ENCODE measurements at places on chromosomes 4 and X.

DNA sequence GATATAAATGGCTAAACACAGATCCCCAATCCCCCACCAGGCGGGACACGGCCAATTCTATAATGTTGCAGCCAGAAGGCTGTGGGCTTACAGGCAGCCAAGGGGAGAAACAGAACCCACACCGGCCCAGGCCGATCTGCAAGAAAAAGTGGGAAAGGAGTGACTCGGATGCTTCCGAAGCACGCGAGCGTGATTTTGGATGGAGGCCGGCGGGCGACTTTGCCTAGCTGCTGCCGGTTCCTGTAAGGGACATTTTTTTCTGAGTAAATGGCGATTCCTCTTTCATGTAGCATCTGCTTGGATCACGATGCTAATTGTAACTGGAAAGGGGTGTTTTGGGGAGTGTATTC is 470.2 kb downstream of the PCDH19 start:
- no peak for DNase-seq

DNA sequence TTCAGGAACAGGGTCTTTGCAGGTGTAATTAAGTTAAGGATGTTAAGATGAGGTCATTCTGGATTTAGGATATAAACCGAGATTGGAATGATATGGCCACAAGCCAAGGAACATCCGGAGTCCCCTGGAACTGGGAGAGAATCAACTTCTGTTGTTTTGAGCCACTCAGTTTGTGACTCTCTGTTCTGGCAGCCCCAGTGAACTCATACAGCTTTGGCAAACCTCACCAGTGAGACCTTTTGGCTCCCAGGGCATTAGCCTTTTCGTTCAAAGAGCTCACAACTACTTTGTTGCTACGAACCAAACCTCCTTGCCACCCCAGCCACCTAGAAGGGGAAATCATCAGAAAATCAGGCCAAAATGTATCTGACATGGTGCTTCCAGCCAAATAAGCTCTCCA is 80.4 kb downstream of the MTMR1 start:
- no peak for DNase-seq

- peak; percentile 4 for DNase-seq
Observed at GRCh38 chr4:14167876-14168510, 540.5 kb upstream of the BOD1L1 start.

DNA sequence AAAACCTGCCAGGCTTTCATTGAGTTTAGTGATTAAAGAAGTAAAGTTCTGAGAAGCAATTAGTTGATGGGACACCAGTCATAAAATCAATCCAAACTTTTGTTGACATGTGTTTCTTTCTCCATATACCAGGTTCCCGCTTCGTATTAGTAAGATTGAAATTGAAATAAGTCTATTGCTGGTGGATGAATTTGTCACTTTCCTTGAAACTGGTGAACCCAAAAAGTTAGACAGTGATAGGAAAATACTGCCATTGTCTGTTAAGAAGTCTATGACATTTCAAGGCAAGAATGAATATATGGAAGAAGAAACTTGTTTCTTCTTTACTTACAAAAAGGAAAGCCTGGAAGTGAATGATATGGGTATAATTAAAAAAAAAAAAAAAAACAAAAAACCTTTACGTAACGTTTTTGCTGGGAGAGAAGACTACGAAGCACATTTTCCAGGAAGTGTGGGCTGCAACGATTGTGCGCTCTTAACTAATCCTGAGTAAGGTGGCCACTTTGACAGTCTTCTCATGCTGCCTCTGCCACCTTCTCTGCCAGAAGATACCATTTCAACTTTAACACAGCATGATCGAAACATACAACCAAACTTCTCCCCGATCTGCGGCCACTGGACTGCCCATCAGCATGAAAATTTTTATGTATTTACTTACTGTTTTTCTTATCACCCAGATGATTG is at the start of gene CD40LG:
Gene CD40LG (plus strand): TSS at position 482 of the 684 bp plus-strand sequence. CDS start 91 bp downstream, at position 573.
- no peak for DNase-seq

DNA sequence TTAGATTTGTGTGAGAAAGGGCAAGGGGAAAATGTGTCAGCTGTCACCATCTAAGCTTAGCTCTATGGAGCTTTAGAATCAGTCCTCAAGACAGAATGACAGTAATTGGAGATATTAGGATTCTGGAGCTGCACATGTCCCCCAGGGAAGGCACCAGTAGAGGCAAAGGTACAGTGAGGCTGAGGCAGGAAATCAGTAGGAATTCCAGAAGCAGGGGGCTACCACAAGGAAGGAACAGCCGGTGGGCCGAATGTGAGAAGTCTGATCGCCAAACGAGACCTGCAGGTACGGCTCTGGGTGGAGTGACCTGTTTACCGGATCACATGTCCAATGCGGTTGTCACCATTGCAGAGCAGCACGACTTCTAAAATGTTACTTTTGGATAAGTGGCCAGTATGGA is 52.6 kb downstream of the RNF150 start:
- no peak for DNase-seq

DNA sequence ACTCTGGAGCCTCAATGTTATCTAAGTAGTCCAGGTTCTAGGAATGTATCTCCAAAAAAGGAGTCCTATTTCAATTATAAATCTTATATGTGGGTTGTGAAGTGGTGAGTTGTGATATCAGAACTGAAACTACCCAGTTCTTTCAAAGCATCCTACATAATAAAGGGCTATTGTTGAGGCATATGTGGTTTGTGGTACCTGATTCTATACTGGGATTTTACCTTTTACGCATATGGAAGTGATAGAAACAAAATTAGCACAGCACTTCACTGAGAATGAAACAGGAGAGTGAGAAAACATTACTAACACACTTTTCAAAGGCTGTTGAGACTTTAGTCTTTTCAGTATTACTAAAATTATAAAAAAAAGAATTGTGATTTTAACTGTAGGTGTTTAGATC is 417.7 kb upstream of the GALNT7 start:
- DNase-seq: no peak

- no peak for DNase-seq
Observed at GRCh38 chr4:73523126-73523525, 41.6 kb downstream of the AFM start.

DNA sequence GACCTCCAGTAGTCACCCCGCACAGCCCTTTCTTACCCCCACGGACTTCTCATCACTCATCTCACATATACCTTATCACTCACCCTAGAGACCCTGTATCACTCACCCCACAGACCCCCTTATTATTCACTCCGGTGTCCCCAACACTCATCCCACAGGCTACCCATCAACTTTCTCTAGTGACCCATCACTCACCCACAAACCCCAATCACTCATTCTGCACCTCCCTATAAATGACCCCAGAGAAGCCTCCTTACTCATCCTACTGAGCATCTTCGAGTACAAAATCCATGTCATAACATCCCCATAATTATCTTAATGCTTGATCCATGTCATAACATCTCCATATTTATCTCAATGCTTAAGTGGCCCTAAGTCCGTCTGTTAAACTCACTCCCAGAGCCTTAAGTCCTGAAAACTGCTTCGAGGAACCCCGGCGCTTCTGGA is 934 bp downstream of the ZNF41 start:
- DNase-seq: no peak

DNA sequence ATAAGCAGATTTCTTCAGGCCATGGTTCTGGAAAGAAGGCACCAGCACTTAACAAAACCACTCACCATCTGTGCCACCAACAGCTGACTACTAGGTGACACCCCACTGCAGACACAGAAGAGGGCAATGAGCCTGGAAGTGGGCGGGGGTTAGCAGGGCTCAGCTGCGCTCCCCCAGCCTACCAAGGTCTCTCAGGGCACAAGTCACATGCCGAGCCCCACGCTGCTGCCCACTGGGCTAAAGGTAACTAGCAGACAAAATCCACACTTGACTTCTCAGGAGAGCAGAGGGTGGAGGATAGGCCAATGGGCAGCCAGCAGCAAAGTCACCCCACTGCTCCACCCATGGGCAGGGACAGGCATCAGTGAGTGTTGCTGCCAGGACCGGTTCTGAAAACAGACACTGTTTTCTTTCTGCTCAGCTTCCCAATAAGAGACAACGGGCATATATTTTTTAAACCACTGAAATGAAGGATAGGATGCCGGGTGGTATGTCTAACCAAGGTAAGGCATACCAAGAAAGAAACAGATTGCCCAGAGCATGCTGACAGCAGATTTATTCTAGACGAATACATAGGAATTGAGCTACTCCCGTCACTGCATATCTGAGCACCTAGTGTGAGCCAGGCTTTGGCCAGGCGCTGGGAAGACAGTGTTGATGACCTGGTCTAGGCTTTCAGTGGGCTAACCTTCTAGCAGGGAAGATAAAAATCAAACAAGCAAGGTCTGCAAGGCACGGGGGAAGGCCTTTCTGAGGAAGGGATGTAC is 20.1 kb downstream of the ACSL1 start:
- DNase-seq: no peak

DNA sequence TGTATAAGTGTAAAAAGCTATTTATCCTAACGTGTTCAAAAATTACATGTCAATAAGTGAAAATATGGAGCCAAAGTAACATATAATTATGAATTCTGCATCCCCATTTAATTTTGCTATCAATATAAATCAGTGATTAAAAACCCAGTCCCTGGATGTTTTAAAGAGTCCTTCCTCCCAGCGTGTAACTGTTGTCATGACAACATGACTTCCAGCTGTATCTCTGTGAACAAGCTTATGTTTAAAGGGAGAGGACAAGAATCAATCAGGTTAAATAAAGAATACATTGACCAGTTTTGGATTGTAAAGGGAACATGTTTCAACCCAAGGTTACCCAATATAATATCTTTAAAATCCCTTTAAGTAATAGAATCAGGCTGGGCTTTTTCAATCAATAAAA is 219.7 kb downstream of the NSUN7 start:
- DNase-seq: no peak

GRCh38 chr4:119688446-119688845 is 59.8 kb upstream of the PDE5A start:
- no peak for DNase-seq

- DNase-seq: no peak
Observed at GRCh38 chr4:67087897-67088296, 457.4 kb downstream of the CENPC start.

GRCh38 chr4:152707632-152708031 is 27.8 kb upstream of the TMEM154 start:
- DNase-seq: no peak

DNA sequence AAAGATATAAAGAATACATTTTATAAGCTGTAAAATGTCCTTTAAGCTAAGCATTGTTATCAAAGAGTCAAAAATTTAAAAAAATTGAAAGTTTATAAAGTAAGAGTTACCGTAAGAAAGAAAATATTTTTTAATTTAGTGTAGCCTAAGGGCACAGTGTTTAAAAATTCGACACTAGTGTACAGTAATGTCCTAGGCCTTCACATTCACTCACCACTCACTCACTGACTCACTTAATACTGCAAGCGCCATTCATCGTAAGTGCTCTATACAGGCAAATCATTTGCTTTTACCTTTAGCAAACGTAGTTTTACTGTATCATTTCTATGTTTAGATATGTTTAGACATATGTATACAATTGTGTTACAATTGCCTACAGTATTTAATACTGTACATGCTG is 20.2 kb downstream of the GLRA3 start:
- DNase-seq: no peak

GRCh38 chr4:57136281-57136680 is 26.1 kb upstream of the IGFBP7 start:
- peak; percentile 62 for DNase-seq

- DNase-seq: no peak
Observed at GRCh38 chr4:96352051-96352517, 512.2 kb downstream of the PDHA2 start.

GRCh38 chr4:140662082-140662869 is 93.5 kb upstream of the UCP1 start:
- DNase-seq: peak; percentile 18
